ENCODE measurements at places on chromosomes 16 and 17. TPM values are rescaled to one million over a fixed set of nuclear protein-coding genes. Genes with fewer than 3 reads are reported as not detected.
A peak's percentile ranks its signal among the peaks of the same experiment; 100 is the strongest.

DNA sequence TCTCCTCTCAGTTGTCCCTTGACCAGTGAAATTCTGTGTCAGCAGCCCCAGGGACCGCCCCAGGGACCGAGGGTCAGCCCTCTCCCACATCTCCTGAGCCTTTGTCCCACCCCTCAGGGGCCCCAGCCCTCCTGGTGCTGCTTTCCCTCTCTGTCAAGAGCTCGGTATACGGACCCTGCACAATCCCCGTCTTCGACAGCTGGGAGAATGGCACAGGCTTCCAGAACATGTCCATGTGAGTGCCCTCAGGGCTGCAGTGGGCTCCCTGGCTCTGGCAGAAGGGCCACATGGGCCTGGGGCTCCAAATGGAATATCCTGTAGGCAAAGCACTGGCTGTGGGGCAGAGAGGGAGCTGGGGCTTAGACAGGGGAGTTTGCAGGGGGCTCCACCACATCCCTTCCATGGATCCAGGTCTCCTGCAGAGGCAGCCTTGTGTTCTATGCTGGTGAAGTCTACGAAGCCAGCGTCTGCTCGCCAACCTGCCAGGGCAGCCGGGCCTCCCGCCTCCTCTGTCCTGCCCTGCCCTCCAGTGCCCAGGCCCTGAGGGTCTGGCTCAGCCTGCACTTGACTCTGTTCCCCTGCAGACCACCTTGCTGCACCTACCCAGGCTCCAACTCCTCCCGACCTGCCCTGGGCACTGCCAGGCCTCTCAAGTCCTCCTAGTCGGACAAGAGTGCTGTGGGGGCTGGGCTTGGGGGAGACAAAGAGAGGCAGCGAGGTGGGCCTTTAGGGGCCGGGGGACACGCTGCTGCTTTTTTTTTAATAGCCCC is 28.0 kb downstream of the ADGRG5 start:
- no peak for DNase-seq

DNA sequence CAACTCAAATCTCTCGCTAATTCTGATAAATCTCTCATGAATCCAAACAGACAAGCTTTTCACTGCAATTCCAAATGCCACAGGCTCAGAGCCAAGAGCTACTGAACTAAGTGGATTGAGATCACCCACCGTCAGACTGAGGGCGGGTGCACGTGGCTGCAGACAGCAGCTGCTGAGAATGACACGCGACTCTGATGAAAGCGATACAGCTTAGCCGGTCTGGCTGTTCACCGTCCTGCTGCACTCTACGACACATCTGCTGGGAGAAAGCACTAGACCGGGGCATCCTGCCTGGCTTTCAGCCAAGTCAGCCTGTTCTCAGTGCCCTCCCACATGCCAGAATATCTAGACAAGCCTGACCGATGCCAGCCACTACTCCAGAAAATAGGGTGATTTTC is 42.6 kb downstream of the KLHDC4 start:
- peak; percentile 69 for DNase-seq

GRCh38 chr17:37147301-37147812 is 198.6 kb downstream of the AATF start:
- DNase-seq = no peak

DNA sequence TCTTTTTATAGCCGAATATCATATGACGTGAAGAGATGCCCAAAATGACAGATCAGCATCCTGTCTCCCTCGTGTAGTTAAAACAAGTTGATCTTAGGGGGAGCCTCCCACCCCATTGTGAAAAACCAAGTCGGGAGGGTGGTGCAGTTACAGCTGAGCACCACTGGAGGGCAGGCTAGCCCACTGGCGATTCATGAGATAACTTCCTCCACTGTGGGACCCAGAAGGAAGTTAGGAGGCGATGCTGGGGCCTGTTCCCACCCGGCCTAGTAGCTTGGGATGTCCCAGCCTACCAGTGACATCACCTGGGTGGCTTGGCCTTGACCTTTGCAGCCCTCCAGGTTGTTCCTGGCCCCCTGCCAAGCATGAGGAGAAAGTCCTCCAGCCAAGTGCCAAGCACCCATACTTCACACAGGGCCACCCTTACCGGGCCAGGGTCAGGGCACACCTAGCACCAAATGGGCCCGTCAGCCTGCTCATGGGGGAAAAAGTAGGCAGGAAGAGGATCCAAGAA is 8.1 kb upstream of the CPNE2 start:
- DNase-seq = peak; percentile 83

The CNGB1 gene
- total RNA-seq = 0.14 TPM

The TMEM231 gene
- total RNA-seq = 49.8 TPM

- DNase-seq = no peak
Observed at GRCh38 chr17:30580916-30581315, 103.7 kb downstream of the GOSR1 start.

DNA sequence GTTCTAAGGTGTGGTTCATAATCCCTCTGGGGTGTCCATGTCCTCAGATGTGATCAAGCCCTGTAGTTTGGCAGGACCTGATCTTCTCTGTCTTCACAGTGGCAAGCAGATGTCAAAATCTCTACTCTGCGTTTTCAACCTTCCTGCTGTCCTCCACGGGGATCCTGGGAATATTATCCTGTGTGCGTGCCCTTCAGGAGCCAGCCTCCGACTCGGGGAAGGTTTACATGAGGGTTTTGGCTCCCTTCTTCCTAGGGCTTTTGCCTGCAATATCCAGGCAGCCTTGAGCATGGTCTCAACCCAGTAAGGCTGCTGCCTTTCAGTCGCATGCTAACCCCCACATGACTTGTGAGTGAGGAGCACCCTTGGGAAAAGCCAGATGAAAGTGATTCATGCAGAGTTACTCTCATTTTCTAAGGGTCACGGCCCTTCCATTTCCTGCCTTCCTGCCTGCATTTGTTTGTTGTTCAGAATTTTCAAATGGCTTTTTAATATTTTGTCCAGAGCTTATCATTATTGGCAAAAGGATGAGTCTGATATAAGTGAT is 202.2 kb upstream of the CHMP6 start:
- peak; percentile 75 for DNase-seq

DNA sequence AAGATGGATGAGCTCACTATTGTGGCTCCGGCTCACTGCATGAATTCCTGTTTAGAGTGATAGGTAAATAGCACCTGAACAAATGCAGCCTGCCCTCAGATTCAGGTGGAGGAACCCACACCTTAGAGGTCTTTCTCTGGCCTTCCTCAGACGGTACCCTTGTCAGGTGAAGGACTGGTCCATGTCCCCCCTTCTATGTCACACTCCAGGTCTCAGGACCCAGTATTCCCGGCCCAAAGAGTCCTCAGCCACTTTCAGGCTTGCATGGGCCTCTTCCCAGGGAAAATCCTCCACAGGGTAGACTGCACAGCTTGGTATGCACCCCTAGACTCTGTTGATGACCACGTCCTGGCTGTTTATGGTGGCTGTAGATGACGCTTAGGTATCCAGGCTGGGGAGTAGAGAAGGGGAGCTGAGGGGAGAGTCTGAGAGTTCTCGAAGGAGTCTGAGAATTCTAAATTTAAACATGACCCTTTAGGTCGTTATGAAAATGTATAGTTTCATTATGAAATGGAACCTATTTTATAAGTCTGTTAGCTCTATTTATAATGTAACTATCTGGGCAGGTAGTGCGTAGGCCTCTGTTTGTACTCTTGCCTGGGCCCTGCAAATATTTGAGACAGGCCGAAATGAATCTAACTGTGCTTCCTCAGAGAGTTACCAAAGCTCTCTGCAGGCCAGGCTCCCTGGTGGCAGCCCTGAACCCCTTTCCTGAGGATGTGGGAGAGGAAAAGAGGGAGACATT is 32.5 kb upstream of the CCR7 start:
- DNase-seq = no peak

The NEUROD2 gene
- not detected for total RNA-seq

The ITGB4 gene
- 11.1 TPM for total RNA-seq

DNA sequence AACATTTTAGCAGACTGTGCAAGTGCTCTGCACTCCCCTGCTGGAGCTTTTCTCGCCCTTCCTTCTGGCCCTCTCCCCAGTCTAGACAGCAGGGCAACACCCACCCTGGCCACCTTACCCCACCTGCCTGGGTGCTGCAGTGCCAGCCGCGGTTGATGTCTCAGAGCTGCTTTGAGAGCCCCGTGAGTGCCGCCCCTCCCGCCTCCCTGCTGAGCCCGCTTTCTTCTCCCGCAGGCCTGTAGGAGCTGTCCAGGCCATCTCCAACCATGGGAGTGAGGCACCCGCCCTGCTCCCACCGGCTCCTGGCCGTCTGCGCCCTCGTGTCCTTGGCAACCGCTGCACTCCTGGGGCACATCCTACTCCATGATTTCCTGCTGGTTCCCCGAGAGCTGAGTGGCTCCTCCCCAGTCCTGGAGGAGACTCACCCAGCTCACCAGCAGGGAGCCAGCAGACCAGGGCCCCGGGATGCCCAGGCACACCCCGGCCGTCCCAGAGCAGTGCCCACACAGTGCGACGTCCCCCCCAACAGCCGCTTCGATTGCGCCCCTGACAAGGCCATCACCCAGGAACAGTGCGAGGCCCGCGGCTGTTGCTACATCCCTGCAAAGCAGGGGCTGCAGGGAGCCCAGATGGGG is 3.1 kb downstream of the GAA start:
- peak; percentile 44 for DNase-seq

GRCh38 chr17:66531851-66532295 is 229.5 kb downstream of the PRKCA start:
- DNase-seq = no peak

The CCL17 gene
- 3.1 TPM for total RNA-seq

DNA sequence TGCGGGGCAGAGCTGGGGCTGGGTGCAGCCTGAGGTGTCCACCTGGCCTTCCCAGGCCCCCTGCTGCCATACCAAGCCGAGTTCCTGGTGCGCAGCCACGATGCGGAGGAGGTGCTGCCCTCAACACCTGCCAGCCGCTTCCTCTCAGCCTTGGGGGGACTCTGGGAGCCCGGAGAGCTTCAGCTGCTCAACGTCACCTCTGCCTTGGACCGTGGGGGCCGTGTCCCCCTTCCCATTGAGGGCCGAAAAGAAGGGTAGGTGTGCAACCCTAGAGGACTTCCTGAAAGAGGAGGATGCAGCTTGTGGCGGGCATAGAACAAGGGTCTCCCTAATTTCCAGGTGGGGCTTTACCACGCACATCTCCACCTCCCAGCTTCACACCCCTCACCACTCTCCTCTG is 2.5 kb downstream of the SGCA start:
- no peak for DNase-seq

- DNase-seq = no peak
Observed at GRCh38 chr16:14560523-14560922, 69.5 kb downstream of the PARN start.

DNA sequence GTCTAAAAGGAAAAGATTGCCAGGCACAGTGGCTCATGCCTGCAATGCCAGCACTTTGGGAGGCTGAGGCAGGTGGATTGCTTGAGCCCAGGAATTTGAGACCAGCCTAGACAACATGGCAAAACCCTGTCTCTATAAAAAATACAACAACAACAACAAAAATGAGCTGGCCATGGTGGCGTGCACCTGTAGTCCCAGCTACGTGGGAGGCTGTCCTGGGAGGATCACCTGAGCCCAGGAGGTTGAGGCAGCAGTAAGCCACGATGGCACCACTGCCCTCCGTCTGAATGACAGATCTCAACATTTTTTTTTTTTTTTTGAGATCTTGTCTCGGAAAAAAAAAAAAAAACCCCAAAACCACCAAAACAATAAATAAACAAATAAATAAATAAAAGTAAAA is 28.1 kb upstream of the ATP2A3 start:
- no peak for DNase-seq

The CD300H gene
- total RNA-seq = 3.4 TPM

The CDRT15L2 gene
- not detected for total RNA-seq

Data from lung (tissue), 17 donors.